A549 treated with GW870086 at 1 μM for 4 hours (cell line): ENCODE measurements at places on chromosomes 1 and 21. TPM values are rescaled to one million over a fixed set of nuclear protein-coding genes. Genes with fewer than 3 reads are reported as not detected.

The ATP1A2 gene
- total RNA-seq, result 0.03 to 0.18 TPM (median 0.06 TPM) in 4 of 5 replicates, not detected in the other

The VSIG8 gene
- not detected in 5 replicates for total RNA-seq

The KRTAP13-2 gene
- total RNA-seq, result not detected in 5 replicates

The DIRAS3 gene
- 1.0 to 1.5 TPM (median 1.1 TPM) in 5 replicates for total RNA-seq

The F3 gene
- 1.7 to 3.2 TPM (median 2.3 TPM) in 5 replicates for total RNA-seq

The SYT2 gene
- total RNA-seq, result 0.46 to 0.64 TPM (median 0.55 TPM) in 5 replicates

The RGS13 gene
- total RNA-seq, result not detected in 5 replicates

The C8B gene
- total RNA-seq, result not detected in 5 replicates

The CLCA4 gene
- not detected in 5 replicates for total RNA-seq

The FCRL1 gene
- total RNA-seq, result not detected in 5 replicates

The DNALI1 gene
- 0.05 to 0.38 TPM (median 0.05 TPM) in 3 of 5 replicates, not detected in the others for total RNA-seq

The PGLYRP4 gene
- not detected in 5 replicates for total RNA-seq

The LYPD8 gene
- 0.10 to 0.12 TPM (median 0.12 TPM) in 4 of 5 replicates, not detected in the other for total RNA-seq

The CRYAA gene
- not detected in 5 replicates for total RNA-seq

The ANGEL2 gene
- 14.6 to 18.9 TPM (median 16.9 TPM) in 5 replicates for total RNA-seq

The CASQ1 gene
- total RNA-seq, result not detected in 5 replicates

The TMEM269 gene
- total RNA-seq, result 0.05 to 0.13 TPM (median 0.08 TPM) in 5 replicates

The S100A7 gene
- total RNA-seq, result not detected in 5 replicates

The LPAR3 gene
- 0.38 to 0.75 TPM (median 0.44 TPM) in 5 replicates for total RNA-seq

The GJA4 gene
- total RNA-seq, result not detected in 5 replicates

The TENT5C gene
- total RNA-seq, result 0.03 to 0.16 TPM (median 0.07 TPM) in 5 replicates

The FAM131C gene
- 15.1 to 21.1 TPM (median 19.8 TPM) in 5 replicates for total RNA-seq

The CR1 gene
- not detected in 5 replicates for total RNA-seq

The CAPN2 gene
- total RNA-seq, result 395 to 429 TPM (median 404 TPM) in 5 replicates

The LCE5A gene
- total RNA-seq, result not detected in 5 replicates

The SLC16A4 gene
- total RNA-seq, result 26.3 to 41.1 TPM (median 37.0 TPM) in 5 replicates

The ZNF593OS gene
- total RNA-seq, result 0.26 to 0.31 TPM in 2 of 5 replicates, not detected in the others

The TNFRSF18 gene
- 0.14 to 0.19 TPM in 2 of 5 replicates, not detected in the others for total RNA-seq

The NENF gene
- total RNA-seq, result 93.0 to 145 TPM (median 135 TPM) in 5 replicates

The TMEM61 gene
- total RNA-seq, result 0.13 to 0.62 TPM (median 0.55 TPM) in 5 replicates

The SLFNL1 gene
- total RNA-seq, result 0.07 TPM in 1 of 5 replicates, not detected in the others

The HHIPL2 gene
- total RNA-seq, result 9.2 to 12.1 TPM (median 10.8 TPM) in 5 replicates

The TAS1R3 gene
- 0.08 to 0.19 TPM (median 0.16 TPM) in 5 replicates for total RNA-seq

The CLEC20A gene
- not detected in 5 replicates for total RNA-seq

The UCK2 gene
- 122 to 131 TPM (median 125 TPM) in 5 replicates for total RNA-seq

The PDIK1L gene
- 1.6 to 2.1 TPM (median 2.0 TPM) in 5 replicates for total RNA-seq

The ANGPTL3 gene
- total RNA-seq, result not detected in 5 replicates

The ZNF697 gene
- 1.6 to 2.2 TPM (median 1.8 TPM) in 5 replicates for total RNA-seq

The MEAF6 gene
- 46.0 to 62.1 TPM (median 47.9 TPM) in 5 replicates for total RNA-seq

The CNKSR1 gene
- total RNA-seq, result 0.20 to 0.50 TPM (median 0.32 TPM) in 5 replicates

The FAM72C gene
- total RNA-seq, result 3.2 to 5.5 TPM (median 5.4 TPM) in 5 replicates

The WNT2B gene
- 0.10 to 0.39 TPM (median 0.17 TPM) in 5 replicates for total RNA-seq

The SDE2 gene
- 6.9 to 9.4 TPM (median 8.2 TPM) in 5 replicates for total RNA-seq

The PTAFR gene
- 0.09 to 0.27 TPM (median 0.23 TPM) in 5 replicates for total RNA-seq
